Fibroblast of skin of back (primary cell): ENCODE measurements at places on chromosomes 6 and 20.

GRCh38 chr20:15292405-15292804 lies 955.0 kb upstream of the FLRT3 start:
- no peak for DNase-seq

DNA sequence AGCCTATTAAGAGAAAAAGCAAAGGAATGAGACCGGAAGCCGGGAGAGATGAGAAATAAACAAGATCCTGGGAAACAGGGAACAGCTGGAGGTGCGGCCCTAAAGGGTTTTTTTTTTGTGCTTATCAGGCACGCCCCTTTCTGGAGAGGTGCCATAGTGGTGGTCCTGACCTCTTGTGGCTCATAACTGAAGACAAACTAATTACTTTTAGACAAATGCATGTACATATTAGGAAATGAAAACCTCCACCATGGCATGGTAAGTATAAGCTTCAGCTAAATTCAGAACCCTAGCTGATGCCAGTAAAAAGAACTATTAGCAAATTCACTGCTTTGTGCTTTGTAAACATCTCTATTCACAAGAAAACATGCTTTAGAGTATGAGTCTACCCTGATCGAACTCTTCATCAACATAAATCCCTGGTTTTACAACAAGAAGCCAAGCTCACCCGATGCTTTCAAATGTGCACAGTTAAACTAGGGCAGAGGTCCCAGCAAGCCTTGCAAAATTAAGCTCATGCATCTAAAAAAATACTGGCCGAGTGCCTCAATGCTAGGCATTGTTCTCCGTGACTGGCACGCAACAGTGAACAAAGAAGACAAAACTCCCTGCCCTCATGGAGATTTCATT lies 96.4 kb upstream of the MRPS10 start:
- DNase-seq, result peak; percentile 42

- peak; percentile 49 for DNase-seq
Measured at GRCh38 chr20:25987073-25987927, 290.6 kb upstream of the ZNF337 start.

DNA sequence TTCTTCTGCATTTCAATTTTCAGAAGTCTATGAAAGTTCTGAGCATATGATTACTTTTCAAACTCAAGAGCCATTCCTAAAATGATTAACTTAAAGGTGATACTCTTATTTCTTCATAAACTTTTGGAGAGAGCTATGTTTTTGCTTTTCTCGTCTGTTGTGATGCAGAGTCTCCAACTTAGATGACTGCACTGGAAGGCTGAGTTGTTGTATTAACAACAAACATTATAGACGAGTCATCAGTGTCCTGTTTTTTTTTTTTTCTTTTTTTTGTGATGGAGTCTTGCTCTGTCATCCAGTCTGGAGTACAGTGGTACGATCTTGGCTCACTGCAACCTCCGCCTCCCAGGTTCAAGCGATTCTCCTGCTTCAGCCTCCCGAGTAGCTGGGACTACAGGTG lies 101.9 kb downstream of the CD109 start:
- peak; percentile 19 for DNase-seq

GRCh38 chr20:8395956-8396355 lies 263.9 kb downstream of the PLCB1 start:
- no peak for DNase-seq

DNA sequence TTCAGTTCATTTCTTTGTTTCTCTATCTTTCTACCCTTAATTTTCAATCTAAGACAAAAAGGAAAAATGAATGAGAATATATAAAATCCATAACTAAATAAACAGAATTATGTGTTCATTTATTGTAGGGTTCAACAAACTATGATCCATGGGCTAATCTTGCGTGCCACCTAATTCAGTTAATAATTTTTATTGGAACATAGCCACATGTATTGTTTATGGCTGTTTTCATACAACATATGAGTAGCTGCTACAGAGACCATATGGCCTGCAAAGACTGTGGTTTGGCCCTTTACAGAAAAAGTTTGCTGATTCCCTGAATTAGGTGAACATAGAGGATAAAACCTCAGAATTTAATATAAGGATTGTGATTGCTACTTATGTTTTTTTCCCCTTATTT lies 21.8 kb downstream of the SENP6 start:
- DNase-seq, result no peak

- no peak for DNase-seq
Measured at GRCh38 chr20:48208176-48208575, 422.9 kb upstream of the SULF2 start.

- DNase-seq, result no peak
Measured at GRCh38 chr20:15867899-15868298, 705.3 kb downstream of the KIF16B start.

DNA sequence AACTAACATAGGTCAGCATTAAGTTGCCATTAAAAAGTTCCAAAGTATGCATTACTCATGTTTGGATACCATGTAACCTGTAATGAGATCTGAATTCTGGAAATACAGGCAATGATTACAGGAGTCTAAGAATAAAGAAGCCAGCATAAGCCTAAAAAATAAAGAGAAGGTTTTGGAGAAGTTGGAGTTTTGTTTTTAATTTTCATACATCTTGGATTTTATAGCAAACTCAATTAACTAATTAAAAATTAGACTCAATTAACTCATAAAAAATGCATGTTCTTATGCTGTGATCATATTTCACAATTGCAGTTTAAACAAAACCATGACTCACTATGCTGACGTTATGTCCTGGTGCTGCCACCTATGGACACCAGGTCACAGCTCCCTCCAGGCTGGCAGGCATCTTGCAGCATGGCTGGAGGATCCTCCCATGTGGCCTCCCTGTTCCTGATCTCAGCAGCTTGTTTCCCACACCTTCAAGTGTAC lies 648.8 kb upstream of the AGPAT4 start:
- peak; percentile 62 for DNase-seq

DNA sequence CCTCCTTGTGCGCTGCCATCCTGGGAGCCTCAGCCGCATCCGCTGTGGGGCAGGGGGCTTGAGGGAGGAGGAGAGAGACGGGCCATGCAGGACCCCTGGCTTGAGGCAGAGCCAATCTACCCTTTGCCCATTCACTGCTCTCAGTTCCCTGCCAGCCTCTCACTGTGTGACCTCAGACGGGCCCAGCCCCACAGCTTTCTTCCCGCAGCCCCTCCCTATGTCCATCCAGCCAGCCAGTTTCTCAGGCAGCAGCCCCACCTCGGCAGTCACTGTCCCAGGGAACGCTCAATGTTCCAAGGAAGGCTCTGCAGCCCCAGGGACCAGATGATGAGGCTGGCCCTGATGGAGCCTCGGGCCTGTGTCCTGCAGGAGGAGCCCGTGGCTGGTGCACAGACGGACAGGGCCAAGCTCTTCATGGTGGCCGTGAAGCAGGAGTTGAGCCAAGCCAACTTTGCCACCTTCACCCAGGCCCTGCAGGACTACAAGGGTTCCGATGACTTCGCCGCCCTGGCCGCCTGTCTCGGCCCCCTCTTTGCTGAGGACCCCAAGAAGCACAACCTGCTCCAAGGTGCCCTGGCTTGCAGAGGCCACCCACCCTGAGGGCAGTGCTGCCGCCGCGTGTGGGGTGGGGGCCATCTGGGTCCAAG lies 3.9 kb upstream of the TNFRSF6B start:
- peak; percentile 28 for DNase-seq

DNA sequence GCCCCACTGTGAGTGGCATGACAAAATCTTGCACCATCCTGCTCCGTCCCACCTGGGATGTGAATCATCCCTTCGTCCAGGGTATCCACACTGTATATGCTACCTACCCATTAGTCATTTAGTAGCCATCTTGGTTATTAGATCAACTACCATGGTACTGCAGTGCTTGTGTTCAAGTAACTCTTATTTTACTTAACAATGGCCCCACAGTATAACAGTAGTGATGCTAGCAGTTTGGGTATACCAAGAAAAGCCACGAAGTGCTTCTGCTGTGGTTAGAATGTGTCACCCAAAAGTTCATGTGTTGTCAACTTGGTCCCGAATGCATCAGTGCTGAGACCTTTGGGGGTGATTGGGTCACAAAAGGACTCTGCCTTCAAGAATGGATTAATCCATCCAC lies 11.7 kb downstream of the OSER1 start:
- no peak for DNase-seq

DNA sequence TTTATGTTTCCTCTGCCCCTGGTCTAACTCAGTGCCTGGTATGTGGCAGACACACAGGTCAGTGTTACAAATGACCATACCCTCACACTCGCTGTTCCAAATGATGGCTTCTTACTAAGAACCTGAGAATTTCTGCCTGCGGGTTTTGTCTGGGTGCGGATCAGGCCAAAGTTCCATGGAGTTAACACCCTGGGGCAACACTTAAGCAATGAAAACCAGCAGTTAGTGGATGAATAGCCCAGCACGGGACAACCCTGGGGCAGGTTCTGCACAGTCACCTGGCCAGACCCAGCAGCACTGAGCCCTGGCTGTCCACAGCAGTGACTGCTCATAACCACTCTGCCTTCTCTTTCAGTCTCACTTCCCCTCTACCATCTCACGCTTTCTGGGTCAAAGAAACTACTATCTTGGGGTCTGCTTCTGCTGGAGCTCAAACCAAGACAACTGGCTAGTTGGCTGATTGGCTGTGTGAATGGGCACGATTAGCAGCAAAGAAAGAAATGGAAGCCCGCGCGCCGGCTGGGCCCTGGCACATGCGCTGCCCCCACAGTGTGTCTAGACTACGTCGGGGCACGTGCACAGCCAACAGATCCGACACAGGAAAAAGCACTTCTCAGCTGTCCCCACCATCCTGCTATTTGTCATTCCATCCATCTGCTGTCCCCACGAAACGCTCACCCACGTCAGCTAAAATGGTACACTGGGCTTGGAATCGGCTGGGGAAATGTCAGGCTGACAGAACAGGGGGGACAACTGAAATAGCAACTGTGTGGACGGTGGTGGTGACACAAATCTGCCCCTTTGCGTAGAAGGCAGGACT lies 36.6 kb downstream of the MGME1 start:
- DNase-seq, result no peak

DNA sequence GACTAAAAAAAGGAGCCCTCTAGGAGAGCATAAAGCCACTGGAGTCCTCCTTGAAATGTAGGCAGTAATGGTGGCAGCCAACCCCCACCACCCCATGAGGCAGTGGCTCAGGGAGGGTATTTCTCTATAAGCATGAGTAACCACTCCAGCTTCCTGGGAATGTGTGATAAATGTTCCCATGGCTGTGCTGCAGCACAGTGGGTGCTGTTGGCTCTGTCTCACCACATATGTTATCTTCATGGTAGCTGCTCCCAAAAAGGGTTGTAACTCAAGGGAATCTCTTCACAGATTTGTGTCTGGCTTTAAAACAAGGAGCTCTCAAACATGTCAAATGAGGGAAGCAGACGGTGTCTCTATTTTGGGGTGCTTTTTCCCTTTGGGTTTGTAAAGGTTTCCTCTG lies 7.5 kb upstream of the PHACTR1 start:
- peak; percentile 91 for DNase-seq

- DNase-seq, result peak; percentile 34
Measured at GRCh38 chr6:37516076-37516919, 16.6 kb upstream of the CCDC167 start.

DNA sequence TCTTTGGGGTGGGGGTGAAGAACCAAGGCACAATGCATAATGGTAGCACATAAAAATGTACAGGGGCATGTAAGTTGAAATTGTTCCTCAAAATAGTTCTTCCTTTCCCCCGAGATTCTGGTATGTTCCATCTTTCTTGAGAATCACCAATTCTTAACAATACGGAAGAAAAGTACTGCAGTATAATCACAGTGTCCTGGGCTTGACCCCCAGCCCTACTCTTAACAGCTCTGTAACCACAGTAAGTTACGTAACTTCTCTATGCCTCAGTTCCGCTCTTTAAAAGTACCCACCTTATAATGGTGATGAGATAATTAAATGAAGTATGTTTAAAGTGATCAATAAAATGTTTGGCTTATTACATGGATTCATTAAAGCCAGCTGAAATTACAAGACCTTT lies 104.5 kb downstream of the SMLR1 start:
- no peak for DNase-seq

DNA sequence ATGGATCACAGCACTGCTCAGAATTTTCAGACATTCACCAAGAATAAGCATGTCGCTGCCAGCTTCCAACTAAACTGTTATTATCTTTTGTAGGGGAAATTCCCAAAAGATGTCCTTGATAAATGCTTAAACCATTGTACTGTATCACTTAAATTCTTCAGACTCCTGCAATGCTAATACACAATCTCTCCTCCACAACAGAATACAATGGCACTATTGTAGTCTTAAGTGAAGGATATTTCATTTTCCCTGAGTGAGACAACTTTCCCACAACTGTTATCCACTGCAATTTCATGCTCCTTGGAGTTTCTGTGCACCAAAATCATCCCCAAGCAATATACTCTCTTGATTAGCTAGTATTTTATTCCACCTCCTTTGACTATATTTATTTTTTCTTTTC lies 189.7 kb downstream of the COL9A1 start:
- DNase-seq, result no peak

DNA sequence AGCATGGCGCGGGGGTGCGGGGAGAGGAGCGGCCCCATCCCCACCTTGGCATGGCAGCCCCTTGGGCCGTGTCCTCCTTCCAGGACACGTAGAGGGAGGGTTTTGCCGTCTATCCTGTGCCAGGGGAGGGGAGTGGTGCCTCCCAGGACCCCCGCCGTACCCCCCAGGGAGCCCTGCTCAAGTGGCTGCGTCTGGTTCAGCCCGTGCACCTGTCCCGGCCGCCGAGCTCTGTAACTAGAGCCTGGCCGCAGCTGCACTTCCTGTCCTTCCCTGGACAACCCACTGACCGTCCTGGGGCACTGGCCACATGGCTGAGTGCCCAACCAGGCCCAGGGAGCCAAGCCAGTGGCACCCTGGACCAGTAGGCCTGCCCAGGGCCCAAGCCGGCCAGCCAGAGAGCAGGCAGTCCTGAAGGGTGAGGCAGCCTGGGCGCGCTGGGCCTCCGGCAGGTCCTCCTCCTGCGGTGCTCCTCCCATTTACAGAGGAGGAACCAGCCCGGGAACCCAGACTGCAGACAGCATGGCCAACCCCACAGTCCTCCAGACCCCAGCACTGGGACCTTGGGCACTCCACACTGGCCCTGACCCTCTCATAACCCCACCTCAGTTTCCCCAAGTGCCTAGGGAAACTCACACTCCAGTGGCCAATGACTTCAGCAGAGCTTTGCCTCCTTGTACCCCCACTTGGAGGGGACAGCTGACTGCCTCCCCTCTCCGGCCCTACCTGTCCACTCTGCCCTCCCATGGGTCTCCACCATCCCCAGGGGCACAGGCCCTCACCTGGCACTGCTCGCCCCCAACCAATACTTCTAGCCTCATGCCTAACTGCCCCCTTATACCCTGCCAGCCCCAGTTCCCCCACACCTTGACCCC lies 8.7 kb downstream of the LAMA5 start:
- DNase-seq, result no peak

DNA sequence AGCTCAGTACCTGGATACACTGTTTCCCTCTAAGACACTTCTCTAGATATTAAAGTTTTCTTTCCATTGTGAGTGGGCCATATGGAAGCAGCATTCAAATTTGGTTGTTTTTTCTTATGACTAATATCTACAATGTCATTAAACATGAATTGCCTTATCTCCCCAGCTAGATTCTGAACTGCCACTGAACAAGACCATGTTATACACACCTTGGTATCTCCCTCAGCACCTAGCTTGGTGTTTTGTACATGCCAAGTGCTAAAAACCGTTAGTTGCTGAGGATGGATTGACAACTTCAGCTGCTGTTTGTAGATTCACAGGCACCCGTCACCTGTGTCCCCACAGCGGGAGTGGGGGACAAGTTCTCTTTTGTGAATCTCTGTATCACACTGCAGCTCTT lies 131.1 kb downstream of the KIF13A start:
- DNase-seq, result no peak

- no peak for DNase-seq
Measured at GRCh38 chr6:77145244-77145643, 318.0 kb downstream of the HTR1B start.
